ENCODE measurements at places on chromosomes 1 and 21.

GRCh38 chr1:164901031-164901430 is 342.0 kb downstream of the PBX1 start:
- no peak for DNase-seq

- DNase-seq = no peak
Measured at GRCh38 chr1:28591708-28592320, at the start of gene RAB42. TSS of gene RAB42 (plus strand) at chr1:28592265. CDS start at chr1:28592512, 247 bp downstream.

GRCh38 chr1:89539128-89539527 is 14.5 kb downstream of the LRRC8B start:
- DNase-seq = no peak

- peak; percentile 93 for DNase-seq
Measured at GRCh38 chr1:161733526-161733925, 12.2 kb downstream of the FCRLB start.

- no peak for DNase-seq
Measured at GRCh38 chr1:228366866-228367741, 39.5 kb downstream of the TRIM11 start.

GRCh38 chr1:193009501-193009900 is 49.7 kb downstream of the UCHL5 start:
- DNase-seq = no peak

DNA sequence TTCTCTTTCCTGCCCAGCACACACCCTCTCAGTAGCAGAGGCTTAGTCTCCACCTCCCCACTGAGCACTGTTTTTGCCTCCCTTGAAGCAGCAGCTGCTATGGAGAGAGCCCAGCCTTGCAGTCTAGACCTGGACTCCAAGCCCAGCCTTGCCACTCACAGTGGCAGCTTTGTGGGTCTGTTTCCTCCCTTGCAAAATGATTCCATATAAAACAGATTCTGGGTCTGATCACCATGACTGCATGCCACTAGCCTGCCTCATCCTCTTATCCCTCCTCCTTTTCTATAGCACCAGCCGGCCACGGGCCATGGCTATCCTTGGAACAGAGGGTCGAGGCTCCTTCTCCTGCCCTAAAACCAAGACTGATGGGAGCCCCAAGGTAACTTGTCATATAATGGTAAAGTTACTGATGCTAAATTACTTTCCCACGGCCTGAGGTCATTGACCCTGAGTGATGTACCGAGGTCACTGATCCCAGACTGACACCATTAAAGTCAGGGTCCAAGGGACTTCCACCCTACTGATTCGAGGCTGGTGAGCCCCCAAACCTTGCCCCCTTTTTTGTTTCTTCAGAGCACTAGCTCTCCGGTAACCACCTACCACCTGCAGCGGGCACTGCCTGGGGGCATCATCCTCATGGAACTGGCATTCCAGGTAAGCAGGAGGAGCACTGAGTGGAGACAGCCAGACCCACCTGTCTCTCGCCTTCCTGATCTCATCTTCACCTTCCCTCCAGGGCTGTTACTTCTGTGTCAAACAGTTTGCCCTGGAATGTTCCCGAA is 7.9 kb downstream of the HYI start:
- no peak for DNase-seq

DNA sequence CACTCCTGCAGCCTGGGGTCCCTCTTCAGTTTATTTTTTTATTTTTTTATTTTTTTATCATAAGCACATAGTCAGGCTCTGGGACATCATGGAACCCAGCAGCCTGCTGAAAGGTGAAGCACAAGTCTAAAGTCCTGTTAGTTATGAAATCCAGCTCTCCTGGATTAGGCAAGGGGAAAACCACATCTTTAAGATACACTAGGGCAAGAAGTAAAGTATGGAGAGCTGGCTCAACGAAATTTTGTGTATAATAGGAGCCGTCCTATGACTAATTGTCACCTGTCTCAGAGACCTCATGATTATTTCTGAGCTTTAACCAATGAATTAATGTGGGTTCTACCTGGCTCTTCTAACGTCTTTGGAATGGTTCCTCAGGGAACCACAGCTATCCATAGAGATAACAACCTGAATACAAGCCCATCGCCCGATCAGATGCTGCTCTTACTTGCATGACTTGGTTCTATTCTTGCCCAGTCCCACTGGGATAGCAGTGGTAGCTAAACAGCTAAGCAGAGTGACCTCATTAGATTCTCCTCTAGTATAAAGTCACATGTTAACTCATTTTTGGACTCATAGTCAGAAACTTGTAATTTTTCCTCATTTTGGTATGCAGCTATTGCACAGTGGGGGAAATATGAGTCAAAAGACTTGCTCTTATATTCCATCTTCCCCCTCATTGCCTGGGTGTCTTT is 122.7 kb downstream of the LMO4 start:
- DNase-seq = no peak

GRCh38 chr1:245465666-245466065 is 310.9 kb downstream of the KIF26B start:
- no peak for DNase-seq

DNA sequence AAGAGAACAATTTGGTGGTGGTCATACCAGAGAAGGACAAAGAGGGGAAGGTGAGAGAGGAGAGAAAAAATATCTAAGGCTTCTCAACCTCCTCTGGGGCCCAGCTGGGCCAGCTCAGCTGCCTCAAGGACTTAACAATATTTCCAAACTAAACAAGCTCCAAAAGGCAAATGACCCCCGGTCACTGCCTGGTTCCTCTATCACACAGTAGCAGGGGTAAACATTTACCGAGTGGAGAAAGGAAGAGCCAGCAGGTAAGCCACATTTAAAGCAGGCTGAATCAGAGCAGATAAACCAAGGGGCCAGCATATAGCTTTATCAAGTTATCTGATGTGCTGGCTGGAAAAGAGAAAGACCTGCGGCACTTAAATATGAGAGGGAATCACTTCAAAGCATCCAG is 102.1 kb downstream of the KCND3 start:
- DNase-seq = no peak

DNA sequence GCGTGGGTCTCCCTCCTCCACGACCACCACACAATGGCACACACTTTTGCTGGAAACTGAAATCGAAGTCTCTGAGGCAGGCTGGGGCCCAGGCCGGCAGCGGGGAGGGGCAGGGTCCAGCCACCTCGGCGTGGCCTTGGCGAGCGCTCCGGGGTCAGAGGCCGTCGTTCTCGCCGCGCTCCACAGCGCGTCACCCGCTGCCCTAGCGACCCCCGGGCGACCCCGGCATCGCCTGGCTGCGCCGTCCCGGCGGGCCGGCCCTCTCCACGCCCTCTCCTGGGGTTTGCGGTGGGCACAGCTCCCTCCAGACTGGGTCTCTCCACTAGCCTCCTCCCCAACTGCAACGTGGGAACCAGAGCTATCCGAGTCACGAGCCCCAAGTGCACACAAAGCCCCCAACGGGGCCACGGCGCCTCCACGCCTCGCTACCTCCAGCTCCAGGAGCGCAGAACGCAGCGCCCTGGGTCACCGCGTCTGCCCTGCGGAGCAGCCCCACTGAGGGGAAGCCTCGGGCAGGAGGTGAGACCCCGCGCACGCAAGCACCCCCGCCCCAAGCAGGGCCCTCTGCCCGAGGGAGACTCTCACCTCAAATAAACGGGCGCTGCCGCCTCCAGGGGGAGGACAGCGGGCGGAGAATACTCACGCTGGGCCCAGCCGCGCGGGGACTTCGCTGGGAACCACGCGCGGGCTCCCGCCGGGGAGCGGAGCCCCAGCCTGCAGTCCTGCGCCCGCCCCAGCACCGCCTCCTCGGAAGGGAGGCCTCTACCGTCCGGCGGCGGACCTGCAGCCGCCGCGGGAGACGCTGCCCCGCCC is 134.0 kb upstream of the BARHL2 start:
- DNase-seq = peak; percentile 73

DNA sequence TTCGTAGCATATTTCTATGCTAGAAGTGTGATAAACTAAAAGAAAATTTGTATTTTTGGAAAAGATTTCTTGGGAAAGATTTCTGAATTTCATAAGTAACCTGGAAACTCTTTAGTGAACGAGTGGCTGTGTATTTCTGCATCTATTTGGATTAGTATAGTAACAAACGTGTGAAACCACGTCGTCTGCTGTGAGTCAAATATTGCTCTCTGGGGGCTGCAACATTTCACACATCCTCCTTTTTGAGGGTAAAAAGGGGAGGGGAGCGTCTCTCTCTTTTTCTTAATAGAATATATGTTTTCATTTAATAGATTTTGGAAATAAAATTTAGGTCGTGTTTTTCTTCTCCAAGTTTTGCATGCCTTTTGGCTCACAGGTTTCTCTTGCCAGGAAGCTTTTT is 44.8 kb downstream of the LHX9 start:
- DNase-seq = no peak

- DNase-seq = peak; percentile 70
Measured at GRCh38 chr1:6727535-6727934, 25.9 kb upstream of the DNAJC11 start.

DNA sequence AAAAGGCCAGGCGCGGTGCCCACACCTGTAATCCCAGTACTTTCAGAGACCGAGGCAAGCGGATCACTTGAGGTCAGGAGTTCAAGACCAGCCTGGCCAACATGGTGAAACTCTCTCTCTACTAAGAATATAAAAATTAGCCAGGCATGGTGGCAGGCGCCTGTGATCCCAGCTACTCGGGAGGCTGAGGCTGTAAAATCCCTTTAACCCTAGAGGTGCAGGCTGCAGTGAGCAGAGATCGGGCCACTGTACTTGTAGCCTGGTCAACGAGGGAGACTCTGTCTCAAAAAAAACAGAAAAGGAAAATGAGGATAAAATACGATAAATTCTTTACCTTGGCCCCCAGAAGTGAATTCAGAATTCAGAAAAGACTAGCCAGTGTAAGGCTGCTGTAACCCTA is 1.6 kb downstream of the TMEM50B start:
- no peak for DNase-seq

DNA sequence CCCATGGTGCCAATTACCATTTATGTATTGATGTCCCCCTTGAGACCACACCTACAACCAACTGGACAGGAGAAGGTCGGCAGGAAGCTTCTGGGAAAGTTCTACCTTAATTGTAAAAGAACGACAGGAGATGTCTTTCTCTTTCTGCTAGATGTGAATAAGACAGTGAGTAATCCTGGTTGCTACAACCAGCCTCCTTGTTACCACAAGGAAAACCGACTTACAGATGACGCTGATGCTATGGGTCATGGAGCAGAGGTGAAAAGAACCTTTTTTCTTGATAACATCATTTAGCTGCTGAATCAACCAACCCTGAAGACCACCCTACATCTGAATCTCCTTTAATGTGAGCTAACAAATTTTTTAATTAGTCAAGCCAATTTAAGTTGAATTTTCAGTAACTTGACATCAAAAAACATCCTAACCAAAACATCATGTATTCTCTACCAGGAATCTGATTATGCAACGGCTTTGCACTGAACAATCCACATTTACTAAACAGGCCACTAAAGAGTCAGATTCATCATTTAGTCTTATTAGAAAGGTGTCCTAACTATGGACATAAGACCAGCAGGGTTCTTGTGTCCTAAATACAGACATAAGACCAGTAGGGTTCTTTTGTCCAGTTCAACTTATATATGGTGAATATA is 23.0 kb downstream of the RGS2 start:
- peak; percentile 90 for DNase-seq

DNA sequence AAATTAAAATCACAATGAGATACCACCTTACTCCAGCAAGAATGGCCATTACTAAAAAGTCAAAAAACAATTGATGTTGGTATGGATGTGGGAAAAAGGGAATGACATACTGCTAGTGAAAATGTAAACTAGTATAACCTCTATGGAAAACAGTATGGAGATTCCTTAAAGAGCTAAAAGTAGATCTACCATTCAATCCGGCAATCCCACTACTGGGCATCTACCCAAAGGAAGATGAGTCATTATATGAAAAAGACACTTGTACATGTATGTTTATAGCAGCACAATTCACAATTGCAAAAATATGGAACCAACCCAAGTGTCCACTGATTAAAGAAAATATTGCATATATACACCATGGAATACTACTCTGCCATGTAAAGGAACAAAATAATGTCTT is 37.2 kb downstream of the SUSD4 start:
- peak; percentile 46 for DNase-seq

DNA sequence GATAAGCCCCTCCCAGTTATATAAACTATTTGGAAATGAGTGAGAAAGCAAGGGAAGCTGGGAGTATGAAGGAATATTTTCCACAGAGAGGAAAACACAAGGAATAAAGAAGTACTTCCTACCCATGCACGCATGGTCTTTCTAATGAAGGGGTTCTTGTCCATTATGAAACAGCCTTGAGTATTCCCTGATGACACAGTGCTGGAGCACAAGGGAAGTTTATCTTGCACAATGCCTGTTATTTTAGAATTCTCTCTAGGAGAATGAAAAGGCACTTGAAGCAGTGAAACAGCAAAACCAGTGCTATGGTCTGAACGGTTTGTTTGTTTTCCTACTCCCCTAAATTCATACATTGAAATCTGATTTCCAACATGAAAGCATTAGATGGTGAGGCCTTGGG is 38.6 kb upstream of the ADAMTS1 start:
- no peak for DNase-seq

- DNase-seq = peak; percentile 45
Measured at GRCh38 chr1:154608397-154609270, 648 bp upstream of the ADAR start.

DNA sequence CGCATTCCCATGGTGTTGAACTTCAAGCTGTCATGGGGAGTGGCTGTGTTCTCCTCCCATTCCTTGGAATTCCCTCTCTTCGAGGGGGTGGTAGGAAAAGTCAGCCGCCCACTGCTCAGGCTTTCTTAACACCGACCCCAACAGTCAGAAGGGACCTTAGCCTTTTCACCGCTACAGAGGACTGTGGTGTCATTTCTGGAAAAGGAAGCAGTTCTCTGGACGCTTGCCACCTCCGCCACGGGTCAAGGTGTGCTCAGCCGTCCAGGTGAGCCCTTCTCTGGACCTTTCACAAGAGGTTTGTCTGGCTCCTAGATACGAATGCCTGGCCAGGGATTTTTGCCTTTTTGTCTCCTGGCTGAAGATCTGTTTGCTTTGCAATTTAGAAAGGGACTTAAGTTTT is 31.8 kb downstream of the CLIC6 start:
- DNase-seq = no peak

- DNase-seq = no peak
Measured at GRCh38 chr1:36085686-36086526, 2.0 kb downstream of the TEKT2 start.

- peak; percentile 31 for DNase-seq
Measured at GRCh38 chr1:67818725-67819301, 14.5 kb downstream of the GNG12 start.

GRCh38 chr1:38336301-38336923 is 289.8 kb upstream of the POU3F1 start:
- DNase-seq = no peak

- DNase-seq = no peak
Measured at GRCh38 chr1:114982251-114982650, 47.4 kb upstream of the TSHB start.

- DNase-seq = no peak
Measured at GRCh38 chr1:50251702-50252101, 143.0 kb downstream of the ELAVL4 start.

DNA sequence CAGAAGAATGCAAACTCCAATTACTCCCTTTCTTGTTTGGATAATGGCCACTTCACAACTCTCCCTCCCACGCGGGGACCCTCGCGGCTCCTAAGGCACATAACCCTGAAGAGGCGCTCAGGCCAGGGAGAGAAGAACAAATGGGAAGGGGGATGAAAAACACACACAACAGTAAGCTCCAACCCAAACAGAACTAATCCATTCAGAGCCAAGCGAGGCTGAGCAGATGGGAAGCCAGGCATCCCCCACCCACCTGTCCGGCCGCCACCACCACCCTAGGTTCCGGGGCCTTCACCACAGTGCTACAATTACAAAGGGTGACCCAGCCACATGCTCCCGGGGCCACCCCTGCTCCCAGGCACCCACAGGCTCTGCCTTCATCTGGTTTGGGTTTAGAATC is 101.5 kb downstream of the MRPL37 start:
- DNase-seq = no peak
